LHCN-M2 (cell line): ENCODE measurements at places on chromosomes 2 and 18. TPM values are rescaled to one million over a fixed set of nuclear protein-coding genes. Genes with fewer than 3 reads are reported as not detected.

CPS1 gene
- 30.8 and 36.4 TPM in 2 replicates for total RNA-seq

CFC1 gene
- total RNA-seq, result not detected in 2 replicates

ABCB11 gene
- not detected in 2 replicates for total RNA-seq

RUFY4 gene
- not detected in 2 replicates for total RNA-seq

SERTAD2 gene
- total RNA-seq, result 13.1 and 17.3 TPM in 2 replicates

FBXO36 gene
- total RNA-seq, result 3.1 TPM in 2 replicates

QPCT gene
- total RNA-seq, result 0.13 and 0.57 TPM in 2 replicates

ERBB4 gene
- total RNA-seq, result not detected in 2 replicates

POTEC gene
- not detected in 2 replicates for total RNA-seq

GPR35 gene
- total RNA-seq, result 0.11 and 1.0 TPM in 2 replicates

COL4A3 gene
- total RNA-seq, result not detected in 2 replicates

FKBP1B gene
- 9.3 and 11.7 TPM in 2 replicates for total RNA-seq

CXCR4 gene
- not detected in 2 replicates for total RNA-seq

ADRA2B gene
- total RNA-seq, result not detected in 2 replicates

SP5 gene
- 0.13 TPM in 1 of 2 replicates, not detected in the other for total RNA-seq

LOXHD1 gene
- total RNA-seq, result not detected in 2 replicates
